HCEC 1CT (cell line): ENCODE measurements at places on chromosomes 2 and 18.
A peak's percentile ranks its signal among the peaks of the same experiment; 100 is the strongest.

DNA sequence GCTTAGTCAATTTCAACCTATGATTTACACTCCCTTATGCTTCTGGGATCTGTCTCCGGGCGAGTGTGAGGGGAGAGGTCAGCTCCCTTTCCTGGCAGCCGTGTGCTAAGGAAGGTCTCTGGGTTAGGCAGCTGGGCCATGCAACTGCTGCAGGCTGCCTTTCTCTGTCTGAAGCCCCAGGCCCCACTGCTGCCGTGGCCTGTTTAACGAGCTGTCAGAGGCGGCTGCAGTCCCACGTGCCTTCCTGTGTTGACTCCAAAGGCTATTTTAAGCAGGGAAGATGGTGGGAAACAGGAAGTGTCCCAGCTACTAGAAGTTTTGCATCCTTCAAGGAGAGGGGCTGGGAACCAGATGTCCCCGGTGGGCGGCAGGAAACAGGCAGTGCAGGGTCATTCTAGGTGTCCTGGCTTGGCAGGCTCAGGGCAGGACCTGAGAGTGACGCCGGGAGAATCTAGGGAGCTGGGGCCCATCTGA lies 186.4 kb downstream of the TNS1 start:
- no peak for DNase-seq

GRCh38 chr2:85802354-85803103 lies 48.7 kb downstream of the ATOH8 start:
- peak; percentile 59 for DNase-seq

DNA sequence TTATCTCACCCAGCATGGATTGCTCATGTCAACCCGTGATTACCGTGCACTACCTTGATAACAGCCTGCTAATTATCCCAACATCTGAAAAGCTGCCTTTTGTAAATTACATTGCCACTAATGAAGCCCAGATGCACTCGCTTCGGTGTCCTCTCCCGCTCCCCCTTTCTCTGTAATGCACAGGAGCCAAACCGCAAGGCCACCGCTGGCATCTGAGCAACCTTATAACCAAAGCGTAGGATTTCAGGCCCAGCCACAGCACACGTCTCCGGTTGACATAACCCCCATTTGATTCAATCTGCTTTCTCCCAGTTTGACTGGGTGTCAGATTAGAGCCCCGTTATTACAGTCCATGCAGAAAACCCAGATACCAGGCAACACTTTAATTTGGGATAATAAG lies 341.2 kb downstream of the ALK start:
- DNase-seq, result no peak

DNA sequence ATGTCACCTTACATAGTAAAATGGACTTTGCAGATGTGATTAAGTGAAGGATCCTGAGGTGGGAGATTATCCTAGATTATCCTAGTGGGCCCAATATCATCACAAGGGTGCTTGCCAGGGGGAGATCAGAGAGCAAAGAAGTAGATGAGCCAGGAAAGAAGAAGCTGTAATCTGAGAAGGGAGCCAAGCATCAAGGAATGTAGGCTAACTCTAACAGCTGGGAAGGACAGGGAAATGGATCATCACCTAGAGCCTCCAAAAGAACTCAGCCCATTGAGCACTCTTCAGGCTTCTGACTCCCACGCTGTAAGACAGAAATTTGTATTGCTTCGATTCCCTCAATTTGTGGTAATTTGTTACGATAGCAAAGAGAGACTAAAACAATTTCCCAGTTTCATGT lies 309.9 kb downstream of the LRP1B start:
- DNase-seq, result peak; percentile 30

DNA sequence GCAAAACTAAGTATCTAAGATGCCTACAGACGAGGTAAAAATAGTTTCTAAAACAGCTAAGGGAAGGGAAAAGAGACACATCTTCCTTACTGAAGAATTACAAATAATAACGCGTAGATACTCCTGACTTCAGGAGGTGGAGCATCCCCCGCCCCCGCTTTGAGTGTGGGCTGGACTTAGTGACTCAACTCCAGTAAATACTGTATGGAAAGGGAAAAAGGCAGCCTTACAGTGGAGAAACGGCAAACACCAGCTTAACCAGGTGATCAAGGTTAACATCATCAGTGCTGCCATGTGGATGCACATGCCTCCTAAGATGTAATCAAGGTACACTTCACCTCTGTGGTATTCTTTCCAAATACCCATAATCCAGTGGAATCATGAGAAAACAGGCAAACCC lies 47.9 kb downstream of the HADHB start:
- DNase-seq, result no peak

GRCh38 chr2:235665661-235666212 lies 171.9 kb downstream of the AGAP1 start:
- no peak for DNase-seq

DNA sequence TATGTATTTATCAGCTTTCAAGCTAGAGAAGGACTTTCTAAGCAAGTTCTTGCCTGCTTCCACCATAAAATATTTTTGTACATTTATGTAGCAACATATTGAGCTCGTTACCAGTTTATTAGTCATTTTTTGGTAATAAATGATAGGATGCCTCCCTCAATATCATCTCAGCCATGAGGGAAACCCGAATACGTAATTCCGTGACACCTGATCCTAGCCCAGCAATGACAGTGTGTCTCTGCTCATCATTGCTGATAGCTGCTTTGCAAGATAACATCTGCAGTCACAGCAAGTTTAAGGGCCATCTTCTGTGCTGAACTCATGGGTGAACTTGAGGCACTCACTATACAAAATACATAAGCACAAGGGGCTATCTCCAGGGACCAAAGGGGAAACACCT lies 62.2 kb downstream of the COL6A3 start:
- no peak for DNase-seq

DNA sequence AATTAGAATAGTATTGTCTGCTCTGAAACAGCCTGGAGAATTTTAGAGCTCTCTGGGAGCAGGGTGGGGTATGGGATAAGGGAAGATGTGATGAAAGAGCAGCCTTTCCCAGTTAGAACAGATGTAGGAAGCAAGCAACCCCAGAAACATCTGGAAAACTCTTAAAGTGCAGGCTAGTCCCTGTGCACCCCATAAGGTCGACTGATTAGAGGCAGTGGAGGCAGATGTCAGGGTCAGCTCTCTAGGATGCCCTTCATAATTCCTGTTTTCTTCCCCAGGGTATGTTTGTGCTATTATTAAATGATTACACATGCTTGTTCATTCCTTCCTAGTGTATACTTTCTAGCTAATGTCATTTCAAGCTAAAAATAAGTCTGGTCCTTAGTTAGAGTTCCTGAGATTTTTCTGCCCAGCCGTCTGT lies 41.7 kb downstream of the PTPRM start:
- peak; percentile 82 for DNase-seq

DNA sequence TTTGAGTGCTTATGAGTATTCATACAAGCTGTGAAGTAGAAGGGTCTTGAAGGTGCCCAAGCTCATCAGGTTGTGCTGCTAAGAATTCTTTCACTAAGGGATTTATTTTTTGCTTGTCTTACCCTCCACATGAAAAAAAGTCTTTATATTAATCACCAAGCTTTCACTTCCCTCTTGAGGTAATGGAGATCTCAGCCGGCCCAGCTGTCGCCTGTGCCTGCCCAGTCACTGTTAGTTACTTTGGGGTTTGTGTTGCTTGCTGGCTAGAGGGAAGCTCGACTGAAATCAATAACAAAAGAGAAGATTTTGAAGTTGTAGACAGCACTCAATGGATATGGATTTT lies 21.9 kb downstream of the MC2R start:
- DNase-seq, result no peak

- peak; percentile 74 for DNase-seq
Observed at GRCh38 chr18:68623342-68623741, 91.6 kb downstream of the TMX3 start.

DNA sequence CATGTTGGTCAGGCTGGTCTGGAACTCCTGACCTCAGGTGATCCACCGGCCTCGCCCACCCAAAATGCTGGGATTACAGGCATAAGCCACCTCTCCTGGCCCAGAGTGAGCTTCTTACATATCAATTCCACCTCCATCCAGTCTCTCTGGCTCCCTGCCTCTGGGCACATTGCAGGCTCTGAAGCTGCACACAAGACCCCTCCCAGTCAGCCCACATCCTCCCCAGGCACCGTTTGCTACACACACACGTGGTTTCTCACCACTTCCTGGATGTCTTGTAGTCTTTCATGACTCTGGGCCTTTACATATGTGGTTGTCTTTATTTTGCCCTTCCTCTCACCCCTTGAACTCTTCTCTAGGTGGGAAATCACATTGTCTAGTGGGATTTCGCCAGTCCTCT lies 64.0 kb upstream of the CABLES1 start:
- DNase-seq, result no peak

DNA sequence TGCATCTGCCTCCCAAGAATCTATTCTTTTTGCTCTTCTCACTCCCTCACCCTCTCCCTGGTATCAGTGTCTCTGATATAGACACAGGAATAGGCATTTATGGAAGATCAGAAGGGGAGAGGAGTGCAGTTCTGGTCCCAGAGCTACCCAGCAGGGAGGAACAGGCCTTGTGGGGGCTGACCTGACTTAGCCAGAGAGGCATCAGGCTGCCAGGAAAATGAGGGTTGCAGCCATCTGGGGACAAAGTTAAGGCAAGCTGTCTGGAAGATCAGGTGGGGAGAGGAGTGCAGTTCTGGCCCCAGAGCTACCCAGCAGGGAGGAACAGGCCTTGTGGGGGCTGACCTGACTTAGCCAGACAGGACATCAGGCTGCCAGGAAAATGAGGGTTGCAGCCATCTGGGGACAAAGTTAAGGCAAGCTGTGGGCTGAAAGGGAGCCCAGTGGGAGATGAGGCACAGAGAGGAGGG lies 69.9 kb upstream of the HK2 start:
- DNase-seq, result no peak

DNA sequence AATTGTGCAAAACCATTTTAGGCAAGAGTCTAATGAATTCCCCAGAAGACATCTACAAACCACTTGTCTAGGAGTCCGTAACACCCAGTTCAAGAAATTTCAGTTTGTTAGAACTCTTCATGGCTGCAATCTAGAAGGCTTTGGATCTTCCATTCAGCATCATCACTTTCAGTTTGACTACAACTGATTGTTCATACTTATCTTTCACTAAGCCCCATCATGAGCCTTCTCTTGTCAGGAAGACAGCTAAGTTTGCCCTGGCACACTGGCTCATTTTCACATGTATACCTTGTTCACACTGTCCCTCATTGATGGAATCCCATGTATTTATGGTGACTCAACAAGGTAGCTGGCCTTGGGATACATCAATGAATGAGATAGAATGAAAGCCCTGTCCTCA lies 898.4 kb upstream of the CELF4 start:
- no peak for DNase-seq
